ENCODE measurements at places on chromosomes 13 and 19.

GRCh38 chr13:48923376-48923775 lies 52.3 kb upstream of the FNDC3A start:
- DNase-seq = no peak

- no peak for DNase-seq
Observed at GRCh38 chr13:71879129-71879535, 12.1 kb upstream of the DACH1 start.

- no peak for DNase-seq
Observed at GRCh38 chr19:7729831-7730285, 2.1 kb downstream of the CLEC4G start.

DNA sequence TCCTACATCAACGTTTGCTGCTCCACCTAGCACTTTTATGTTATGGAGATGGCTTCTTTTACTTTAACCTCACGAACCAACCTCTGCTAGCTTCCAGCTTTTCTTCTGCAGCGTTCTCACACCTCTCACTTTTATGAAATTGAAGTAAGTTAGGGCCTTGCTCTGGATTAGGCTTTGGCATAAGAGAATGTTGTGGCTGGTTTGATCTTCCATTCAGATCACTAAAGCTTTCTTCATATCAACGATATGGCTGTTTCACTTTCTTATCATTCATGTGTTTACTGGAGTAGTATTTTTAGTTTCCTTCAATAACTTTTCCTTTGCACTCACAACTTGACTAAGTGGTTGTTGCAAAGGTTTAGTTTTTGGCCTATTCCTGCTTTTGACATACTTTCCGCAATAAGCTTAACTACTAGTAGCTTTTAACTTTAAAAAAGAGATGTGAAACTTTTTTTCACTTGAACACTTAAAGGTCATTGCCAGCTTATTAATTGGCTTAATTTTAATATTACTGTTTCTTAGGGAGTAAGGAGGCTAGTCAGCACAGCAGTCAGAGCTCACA lies 60.0 kb upstream of the SPRY2 start:
- no peak for DNase-seq

GRCh38 chr13:29749401-29750182 lies 100.8 kb downstream of the UBL3 start:
- DNase-seq = no peak

DNA sequence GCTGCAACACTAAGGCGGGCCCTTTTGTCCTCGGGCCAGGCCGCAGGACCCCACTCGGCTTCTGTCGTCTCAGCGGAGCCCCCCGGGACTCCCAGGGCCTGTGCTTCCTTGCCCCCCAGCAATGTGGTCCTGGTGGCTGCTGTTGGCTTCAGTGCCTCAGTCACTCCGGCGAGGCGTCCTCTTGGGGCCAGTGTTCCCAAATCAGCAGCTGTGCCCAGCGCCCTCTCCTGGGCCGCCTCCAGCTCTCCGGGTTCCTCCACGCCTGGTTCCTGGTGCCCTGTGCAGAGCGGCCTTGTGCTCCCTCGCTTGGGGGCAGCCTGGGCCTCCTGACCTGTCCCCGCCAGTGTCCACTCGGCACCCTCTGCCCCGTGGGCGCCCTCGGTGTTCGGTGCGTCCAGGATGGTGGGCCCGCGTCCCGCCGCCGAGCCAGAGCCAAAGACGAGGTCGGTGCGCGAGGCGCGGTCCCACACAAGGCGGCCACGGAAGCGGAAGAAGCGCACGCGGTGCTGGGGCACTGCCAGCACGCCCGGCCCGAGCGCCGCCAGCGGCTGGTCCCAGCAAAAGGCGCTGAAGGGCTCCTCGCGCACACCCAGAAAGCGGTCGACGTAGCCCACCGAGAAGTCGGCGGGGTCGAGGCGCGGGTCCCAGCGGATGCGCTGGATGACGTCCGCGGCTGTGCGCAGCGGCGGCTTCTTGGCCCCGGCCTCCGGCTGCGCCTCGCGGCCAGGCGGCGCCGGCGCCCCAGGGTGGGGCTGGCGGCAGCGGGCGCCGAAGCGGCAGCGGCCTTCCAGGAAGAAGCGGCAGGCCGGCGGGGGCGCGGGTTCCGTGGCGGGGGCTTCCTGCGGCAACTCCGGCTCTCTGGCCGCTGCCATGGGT lies 685 bp downstream of the LENG9 start:
- DNase-seq = peak; percentile 59

DNA sequence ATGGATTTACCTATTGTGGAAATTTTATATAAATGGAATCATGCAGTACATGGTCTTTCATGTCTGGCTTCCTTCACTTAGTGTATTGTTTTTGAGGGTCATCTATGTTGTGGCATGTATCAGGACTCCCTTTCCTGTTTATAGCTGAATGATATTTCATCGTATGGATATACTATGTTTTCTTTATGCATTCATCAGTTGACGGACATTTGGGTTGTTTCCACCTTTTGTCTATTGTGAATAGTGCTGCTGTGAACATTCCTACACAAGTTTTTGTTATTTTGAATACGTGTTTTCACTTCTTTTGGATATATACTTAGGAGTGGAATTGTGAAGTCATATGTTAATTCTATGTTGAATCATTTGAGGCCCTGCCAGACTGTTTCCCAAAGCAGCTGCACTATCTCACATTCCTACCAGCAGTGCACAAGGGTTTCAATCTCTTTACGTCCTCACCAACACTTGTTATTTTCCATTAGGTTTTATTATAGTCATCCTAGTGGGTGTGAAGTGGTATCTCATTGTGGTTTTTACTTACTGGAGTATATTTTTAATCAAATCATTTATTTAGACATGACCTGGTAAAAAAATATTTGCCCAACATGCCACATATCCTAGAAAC lies 262.7 kb downstream of the DLEU7 start:
- DNase-seq = no peak

DNA sequence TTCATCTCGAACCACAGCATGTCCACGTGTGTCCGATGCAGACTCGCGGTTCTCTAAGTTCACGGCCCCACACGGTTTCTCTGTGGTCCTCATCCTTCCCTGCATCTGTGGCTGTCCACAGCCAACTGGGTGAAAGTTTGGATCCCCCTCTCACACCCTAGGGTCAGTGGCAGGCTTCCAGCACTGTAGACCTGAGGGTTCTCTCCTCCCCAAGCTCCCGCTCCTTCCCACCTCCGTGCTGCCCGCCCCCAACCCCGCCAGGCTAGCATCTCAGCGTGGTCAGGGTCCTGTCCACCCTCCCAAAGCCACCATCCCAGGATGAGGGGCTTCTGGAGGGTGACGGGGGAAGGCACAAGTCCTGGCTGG lies 3.0 kb downstream of the ANGPTL4 start:
- no peak for DNase-seq

GRCh38 chr19:19900139-19900728 lies 512 bp upstream of the ZNF93 start:
- DNase-seq = no peak
